Bladder microvascular endothelial cell (primary cell): ENCODE measurements at places on chromosomes 16 and 17. TPM values are rescaled to one million over a fixed set of nuclear protein-coding genes. Genes with fewer than 3 reads are reported as not detected.

Gene CES4A
- 0.49 and 1.7 TPM in 2 replicates for total RNA-seq

Gene ITGAD
- not detected in 2 replicates for total RNA-seq

Gene KIF2B
- not detected in 2 replicates for total RNA-seq

Gene CLDN6
- 0.25 TPM in 1 of 2 replicates, not detected in the other for total RNA-seq

Gene CLEC3A
- total RNA-seq = not detected in 2 replicates

Gene PYDC1
- total RNA-seq = not detected in 2 replicates
